ENCODE measurements at places on chromosomes 2 and 18. TPM values are rescaled to one million over a fixed set of nuclear protein-coding genes. Genes with fewer than 3 reads are reported as not detected.
A peak's percentile ranks its signal among the peaks of the same experiment; 100 is the strongest.

The PROM2 gene
- total RNA-seq: 3.7 TPM

The LRATD1 gene
- total RNA-seq: 14.1 TPM

The AOX1 gene
- 52.6 TPM for total RNA-seq

The REG3G gene
- total RNA-seq: not detected

The SP110 gene
- 77.9 TPM for total RNA-seq

The RELCH gene
- total RNA-seq: 11.2 TPM

The SP140L gene
- total RNA-seq: 21.6 TPM

The VSNL1 gene
- 0.61 TPM for total RNA-seq

The OXER1 gene
- 1.9 TPM for total RNA-seq

The TXNL1 gene
- total RNA-seq: 67.3 TPM

The GPBAR1 gene
- 0.29 TPM for total RNA-seq

- peak; percentile 36 for DNase-seq
These were observed 261.1 kb upstream of the RASGRP3 start for GRCh38 chr2:33215299-33215698.

DNA sequence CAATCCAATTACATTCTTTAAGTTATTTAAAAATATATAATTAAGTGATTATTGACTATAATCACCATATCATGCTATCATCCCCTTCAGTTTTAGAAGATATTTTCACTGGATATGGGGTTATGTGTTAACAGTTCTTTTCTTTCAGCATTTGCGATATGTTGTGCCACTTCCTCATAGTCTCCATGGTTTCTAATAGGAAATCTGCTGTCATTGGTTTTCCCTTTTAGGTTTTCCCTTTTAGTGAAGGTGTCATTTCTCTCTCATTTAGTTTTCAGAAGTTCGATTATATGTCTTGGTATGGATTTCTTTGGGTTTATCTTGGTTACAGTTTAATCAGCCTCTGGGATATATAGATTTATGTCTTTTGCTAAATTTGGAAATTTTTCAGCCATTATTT, 34.8 kb upstream of the EPG5 start:
- DNase-seq: no peak

GRCh38 chr2:148640767-148641166, 3.8 kb upstream of the EPC2 start:
- no peak for DNase-seq

DNA sequence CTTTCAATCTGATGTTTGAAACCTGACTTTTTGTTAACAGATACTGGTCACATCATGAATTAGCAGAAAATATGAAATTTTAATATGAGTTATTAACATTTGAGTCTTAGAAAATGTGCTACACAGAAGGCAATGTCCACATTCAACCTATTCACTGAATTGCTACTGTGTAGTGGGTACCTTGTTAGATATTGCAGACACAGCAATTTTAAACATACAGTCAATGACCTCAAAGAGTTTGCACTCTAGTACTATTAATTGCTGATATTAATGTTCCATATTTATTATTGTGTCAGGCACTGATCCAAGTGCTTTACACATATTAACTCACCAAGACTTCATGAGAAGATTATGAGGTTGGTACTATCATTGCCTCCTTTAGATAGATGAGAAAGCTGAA, 385.4 kb upstream of the PKDCC start:
- no peak for DNase-seq

GRCh38 chr2:46796843-46797625, 118.6 kb downstream of the MCFD2 start:
- no peak for DNase-seq

DNA sequence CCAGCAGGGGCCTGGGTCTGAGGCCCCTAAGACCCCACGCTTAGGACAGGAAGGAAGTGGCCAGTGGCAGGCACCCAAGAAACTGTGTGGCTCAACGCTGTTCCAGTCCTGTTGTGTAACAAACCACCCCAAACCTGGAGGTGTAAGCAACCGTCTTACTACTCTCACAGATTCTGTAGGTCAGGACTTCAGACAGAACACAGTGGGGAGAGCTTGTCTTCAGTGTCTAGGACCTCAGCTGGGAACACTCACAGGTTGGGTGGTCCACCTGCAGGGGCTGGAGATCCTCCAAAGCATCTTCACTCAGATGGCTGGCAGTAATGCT, 123.0 kb downstream of the KLHL29 start:
- no peak for DNase-seq

- DNase-seq: no peak
These were observed 166.7 kb downstream of the SH3RF3 start for GRCh38 chr2:109295781-109296117.

GRCh38 chr2:46492301-46492700, 12.9 kb downstream of the TMEM247 start:
- no peak for DNase-seq

DNA sequence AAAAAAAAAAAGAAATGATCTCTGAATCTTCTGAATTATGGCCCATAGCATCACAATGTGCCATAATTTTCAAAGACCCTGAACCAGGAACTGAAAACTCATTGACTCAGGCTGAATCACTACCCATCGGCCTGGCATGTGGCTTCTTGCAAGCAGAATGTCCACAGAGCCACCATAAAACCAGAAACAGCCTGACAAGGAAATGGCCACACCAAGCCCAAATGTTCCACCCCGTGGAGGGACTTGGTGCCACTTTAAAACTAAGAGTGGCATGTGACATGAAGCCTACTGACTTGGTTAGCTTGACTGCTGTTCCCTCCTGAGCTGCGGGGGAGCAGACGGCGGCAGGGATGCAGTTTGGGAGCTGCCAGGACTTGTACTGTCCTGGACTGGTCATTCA, 71.2 kb upstream of the RBM44 start:
- DNase-seq: no peak

DNA sequence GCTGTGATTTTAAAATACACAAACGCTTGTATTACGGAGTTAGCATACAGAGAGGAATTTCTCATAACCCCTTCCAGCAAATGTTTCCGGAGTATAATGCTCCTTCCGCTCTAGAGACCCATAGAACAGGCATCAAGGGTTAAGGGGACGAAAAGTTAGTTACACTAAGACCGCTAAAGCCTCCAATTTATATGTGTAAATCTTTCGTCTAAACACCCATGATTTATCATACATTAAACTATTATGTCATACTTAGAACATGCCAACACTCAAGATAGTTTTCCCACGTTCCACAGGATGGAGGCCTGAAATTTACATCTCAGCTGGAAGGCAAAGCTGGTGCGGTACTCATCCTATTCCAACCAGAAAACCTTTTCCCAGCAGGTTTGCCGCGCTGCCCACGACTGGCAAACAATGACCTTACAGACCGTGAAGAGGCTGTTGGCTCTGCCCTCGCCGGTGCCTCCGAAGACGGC, 650 bp downstream of the ORMDL1 start:
- no peak for DNase-seq

GRCh38 chr2:108013305-108013704, 27.0 kb downstream of the SLC5A7 start:
- DNase-seq: no peak

- no peak for DNase-seq
These were observed 12.2 kb downstream of the HRH4 start for GRCh38 chr18:24472591-24472990.

- DNase-seq: no peak
These were observed 73.1 kb upstream of the RMDN2 start for GRCh38 chr2:37851828-37852584.

DNA sequence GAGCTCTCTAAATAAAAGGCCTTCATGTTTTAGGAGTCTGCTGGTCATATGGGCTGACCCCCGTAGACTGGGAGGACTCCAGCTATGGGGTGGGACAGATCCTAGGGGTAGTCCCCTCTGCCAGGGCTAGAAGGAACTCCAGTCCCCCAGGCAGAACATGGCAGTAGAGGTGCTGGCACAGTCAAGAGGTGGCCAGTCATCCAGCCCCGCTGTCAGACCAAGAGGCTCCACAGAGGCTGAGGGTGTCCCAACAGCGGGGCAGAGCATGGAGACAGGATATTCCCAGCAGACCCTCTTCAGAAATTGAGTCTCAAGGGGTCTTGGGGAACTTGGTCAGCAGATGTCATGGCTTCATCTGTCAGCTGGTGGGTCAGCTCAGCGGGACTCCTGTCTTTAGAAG, 76.6 kb downstream of the LONRF2 start:
- DNase-seq: no peak

DNA sequence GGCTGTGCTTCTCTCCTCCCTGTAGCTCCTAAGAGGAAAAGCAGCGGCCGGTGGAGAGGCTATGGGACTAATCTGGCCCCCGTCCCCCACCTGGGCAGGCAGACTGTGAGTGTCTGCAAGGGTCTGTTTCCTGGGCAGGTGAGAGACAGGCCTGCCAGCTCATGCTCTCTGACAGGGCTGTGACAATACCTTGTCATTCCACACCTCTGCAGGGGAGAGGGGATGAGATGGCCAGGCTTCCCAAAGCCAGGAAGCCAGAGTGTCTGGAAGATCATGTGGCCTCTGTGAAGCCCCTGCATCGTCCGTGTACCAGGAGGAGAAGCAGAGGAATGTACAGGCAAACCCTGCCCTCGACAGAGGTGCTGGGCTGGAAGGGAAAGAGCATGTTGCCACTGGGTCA, 142.5 kb upstream of the GATA6 start:
- DNase-seq: no peak

- no peak for DNase-seq
These were observed 585.1 kb downstream of the ZEB2 start for GRCh38 chr2:143934626-143935481.

GRCh38 chr18:46715062-46715461, 41.8 kb downstream of the ST8SIA5 start:
- DNase-seq: no peak

GRCh38 chr2:117351396-117351795, 463.1 kb upstream of the DDX18 start:
- no peak for DNase-seq

DNA sequence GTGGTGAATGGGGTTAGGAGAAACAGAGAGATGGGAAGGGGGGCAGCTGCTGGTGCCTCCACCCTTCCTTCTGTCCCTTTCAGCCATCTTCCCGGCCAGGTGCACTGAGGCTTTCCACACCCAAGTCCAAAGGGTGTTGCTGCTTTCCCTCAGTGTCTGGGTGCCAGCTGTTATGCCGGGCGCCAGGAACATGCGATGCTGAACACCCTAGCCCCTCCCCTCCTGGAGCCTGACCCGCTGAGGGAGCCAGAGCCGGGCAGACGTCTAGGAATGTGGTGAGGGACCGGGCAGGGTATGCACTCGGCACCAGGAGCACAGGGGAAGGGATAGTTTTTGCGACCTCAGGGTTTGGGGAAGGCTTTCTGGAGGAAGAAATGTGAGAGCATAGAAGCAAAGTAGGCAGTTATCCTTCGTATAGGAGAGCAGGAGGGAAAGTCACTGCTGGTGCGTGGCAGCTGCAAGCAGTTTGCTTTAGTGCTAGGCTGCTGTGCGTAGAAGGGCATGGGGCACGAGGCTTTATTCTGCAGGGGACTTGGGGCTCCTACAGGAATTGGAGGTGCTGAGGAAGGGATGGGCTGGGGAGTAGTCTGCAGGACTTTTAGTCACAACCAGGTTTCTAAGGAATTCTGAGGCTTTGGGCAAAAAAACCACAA, 147.7 kb downstream of the TSN start:
- no peak for DNase-seq

DNA sequence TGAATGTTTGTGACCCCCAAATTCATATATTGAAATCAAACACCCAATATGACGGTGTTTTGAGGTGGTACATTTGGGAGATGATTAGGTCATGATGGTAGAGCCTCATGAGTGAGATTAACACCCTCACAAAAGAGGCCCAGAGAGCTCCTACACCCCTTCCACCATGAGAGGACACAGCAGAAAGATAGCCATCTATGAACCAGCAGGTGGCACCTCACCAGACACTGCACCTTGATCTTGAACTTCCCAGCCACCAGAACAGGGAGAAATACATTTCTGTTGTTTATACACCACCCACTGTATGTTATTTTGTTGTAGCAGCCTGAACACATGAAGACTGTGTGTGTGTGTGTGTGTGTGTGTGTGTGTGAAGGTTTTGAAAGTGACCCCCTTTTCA, 58.1 kb downstream of the ST3GAL5 start:
- no peak for DNase-seq

GRCh38 chr2:232634206-232635150, 1.1 kb downstream of the EFHD1 start:
- peak; percentile 32 for DNase-seq

All from uterus (tissue), 4 donors.